HCT116 (cell line): ENCODE measurements at places on chromosomes 11 and 22. TPM values are rescaled to one million over a fixed set of nuclear protein-coding genes. Genes with fewer than 3 reads are reported as not detected.
A peak's percentile ranks its signal among the peaks of the same experiment; 100 is the strongest.

DNA sequence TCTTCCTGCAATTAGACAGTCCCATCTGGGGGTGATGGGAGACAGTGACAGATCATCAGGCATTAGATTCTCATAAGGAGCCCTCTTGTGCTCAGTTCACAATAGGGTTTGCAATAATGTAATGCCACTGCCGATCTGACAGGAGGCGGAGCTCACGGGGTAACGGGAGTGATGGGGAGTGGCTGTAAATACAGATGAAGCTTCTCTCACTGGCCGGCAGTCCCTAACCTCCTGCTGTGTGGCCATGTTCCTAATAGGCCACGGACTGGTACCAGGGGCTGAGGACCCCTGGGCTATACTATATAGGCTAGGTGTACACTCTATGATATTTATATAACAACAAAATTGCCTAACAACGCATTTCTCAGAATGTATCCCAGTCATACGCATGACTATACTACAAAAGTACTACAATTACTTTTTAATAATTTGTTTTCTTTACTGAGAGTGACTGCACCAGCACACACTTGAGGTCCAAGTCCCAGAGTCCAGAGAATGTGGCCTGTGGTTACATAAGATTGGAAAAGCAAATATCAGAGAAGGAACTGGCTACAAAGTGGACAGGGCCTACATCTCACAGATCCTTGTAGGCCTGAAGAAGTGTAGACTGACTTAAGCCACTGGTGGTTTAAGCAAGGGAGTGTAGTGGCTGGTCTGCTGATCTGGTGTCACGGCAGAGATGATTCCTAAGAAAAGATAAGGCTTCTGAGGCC lies 200.0 kb downstream of the LARGE1 start:
- no peak overlapping the region for H3K4me3 ChIP-seq
- DNase-seq, result no peak
- H3K36me3 ChIP-seq, result no peaks in the 10 kb centered on the region

GRCh38 chr22:24503137-24503842 lies 8.2 kb downstream of the UPB1 start:
- peak; percentile 34 for DNase-seq
- no peak overlapping the region for H3K27ac ChIP-seq
- no peaks in the 10 kb centered on the region for H3K36me3 ChIP-seq
- H3K4me1 ChIP-seq, result no peaks in the 10 kb centered on the region
- H3K27me3 ChIP-seq, result no peaks in the 10 kb centered on the region
- no peak overlapping the region for H3K4me3 ChIP-seq

GRCh38 chr11:85099522-85099921 lies 527.6 kb downstream of the DLG2 start:
- no peak overlapping the region for H3K27ac ChIP-seq
- DNase-seq, result no peak
- H3K27me3 ChIP-seq, result 0 out of 2 replicates have a peak, but pooled peaks cover 6% of the 10 kb centered on the region

DNA sequence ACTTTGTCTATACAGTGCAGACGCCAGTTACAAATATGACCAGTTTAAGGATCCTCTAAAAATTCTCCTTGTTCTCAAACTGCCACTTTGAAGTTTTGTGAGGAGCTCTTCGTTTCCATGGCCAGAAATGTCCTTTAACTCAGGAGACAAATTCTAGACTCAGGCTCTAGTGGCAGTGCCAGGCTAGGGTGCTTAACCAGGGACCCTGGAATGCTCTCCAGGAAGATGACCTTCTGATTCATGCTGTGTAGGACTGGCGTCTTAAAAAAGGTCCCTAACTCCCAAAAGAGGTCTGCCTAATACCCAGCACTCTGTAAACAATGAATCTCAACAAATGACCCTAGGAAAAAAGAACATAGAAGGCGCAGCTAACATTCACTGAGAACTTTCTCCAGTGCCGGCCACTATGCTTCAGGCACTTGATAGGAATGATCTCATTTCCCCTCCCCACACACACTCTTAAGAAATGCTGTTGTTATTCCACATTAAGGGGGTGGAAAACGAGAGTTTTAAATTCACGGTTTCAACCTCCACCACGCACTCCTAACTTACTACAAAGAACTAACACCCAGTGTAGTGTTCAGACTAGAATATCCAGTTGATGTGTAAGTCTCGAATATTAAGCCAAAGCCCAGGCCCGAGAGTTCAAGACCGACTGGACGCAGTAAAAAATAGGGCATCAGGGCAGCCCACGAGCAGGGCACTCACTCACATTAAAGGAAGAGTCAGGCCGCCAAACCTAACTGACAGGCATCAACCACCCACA lies 747 bp downstream of the NXF1 start:
- no peaks in the 10 kb centered on the region; the same call in 1 of the 2 replicates for H3K4me1 ChIP-seq
- H3K36me3 ChIP-seq, result peaks cover 31% of the 10 kb centered on the region
- no peak for DNase-seq
- peak overlapping the region; percentile 79 for H3K4me3 ChIP-seq

DNA sequence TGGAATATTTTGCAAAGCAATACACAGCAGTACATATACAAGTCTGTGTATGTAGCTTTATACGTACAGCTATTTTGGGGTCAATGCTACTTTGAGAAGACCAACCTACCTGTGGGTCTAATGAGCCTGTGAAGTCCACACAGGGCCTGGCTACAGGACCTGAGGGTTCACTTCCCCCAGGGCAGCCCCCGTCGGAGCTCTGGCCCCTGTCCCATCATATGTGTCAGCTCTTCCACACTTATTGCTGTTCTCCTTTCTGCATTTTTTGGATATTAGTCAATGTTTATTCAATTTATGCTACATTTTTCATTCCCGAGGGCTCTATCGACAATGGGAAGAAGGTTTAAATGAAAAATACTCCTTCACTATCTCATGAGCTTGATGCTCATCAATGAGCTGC lies 1473.6 kb downstream of the BRD1 start:
- DNase-seq, result no peak
- no peak overlapping the region for H3K4me3 ChIP-seq
- H3K27me3 ChIP-seq, result no peaks in the 10 kb centered on the region; the same call in 1 of the 2 replicates
- H3K27ac ChIP-seq, result no peak overlapping the region

DNA sequence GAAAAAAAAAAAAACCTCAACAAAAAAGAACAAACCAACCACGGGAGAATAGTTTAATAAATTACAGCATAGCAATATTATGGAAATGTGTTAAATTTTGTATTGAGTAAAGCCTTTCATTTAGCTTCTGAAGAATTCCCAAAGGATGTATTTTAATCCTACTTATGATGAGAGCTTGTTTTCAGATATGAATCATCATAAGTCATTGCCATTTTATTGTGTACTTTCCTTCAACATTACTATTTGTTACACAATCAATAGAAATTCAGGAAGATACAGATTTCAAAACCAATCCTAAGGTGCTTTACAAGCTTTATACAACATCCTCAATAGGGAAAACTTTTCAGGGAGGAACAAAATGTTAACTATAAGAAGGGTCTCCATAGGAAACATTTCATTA lies 200.6 kb upstream of the CTSC start:
- H3K27me3 ChIP-seq, result no peaks in the 10 kb centered on the region
- no peak for DNase-seq
- peaks cover 4% of the 10 kb centered on the region; the same call in 1 of the 2 replicates for H3K4me1 ChIP-seq
- no peak overlapping the region for H3K4me3 ChIP-seq

GRCh38 chr11:131246156-131246555 lies 124.3 kb upstream of the NTM start:
- H3K27ac ChIP-seq, result no peak overlapping the region
- DNase-seq, result no peak
- no peaks in the 10 kb centered on the region for H3K36me3 ChIP-seq
- H3K27me3 ChIP-seq, result no peaks in the 10 kb centered on the region
- H3K4me3 ChIP-seq, result no peak overlapping the region
- H3K4me1 ChIP-seq, result no peaks in the 10 kb centered on the region

- DNase-seq, result peak; percentile 32
These were observed 31.0 kb downstream of the MCM5 start for GRCh38 chr22:35430897-35431322.

DNA sequence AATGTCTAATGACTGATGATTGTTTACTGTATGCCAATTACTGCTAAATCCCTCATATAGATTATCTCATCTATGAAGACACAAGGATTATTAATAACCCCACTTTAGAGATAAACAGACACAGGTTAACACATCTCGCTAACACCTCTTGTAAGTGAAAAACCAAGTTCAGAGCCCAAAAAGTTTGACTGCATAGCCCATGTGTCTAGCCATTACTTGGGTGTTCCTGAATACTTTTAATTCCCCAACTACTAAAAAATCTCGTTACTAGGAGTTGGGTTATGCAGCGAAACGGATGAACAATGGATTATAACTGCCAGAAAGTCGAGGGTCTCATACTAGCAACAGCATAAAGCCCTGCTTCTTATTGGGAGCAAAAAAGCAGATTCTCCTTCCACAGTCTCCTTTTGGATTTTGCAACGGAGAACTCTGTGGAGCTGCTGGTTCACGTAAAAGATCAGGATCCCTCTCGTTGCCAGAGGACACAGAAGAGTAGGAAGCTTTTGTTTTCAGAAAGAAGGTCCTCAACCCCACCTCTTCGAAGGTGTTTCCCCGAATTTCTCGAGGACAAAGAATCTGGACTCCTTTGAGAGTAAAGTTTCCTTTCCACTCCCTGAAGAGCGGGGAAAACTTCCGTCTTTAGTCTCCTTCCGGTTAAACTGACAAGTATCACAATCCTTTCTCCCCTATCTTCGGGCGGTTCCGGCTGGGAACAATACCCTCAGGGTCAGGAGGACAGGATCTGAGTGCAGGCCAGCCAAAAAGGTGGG lies 979 bp downstream of the ZBED5 start:
- H3K4me1 ChIP-seq, result no peaks in the 10 kb centered on the region
- H3K27me3 ChIP-seq, result no peaks in the 10 kb centered on the region
- H3K4me3 ChIP-seq, result peak overlapping the region; percentile 86

The MMP12 gene
- total RNA-seq, result not detected

The KCNK7 gene
- total RNA-seq, result 0.61 TPM

The XKR3 gene
- not detected for total RNA-seq

The SOX6 gene
- 0.81 TPM for total RNA-seq
